ENCODE measurements at places on chromosomes 11 and 22. TPM values are rescaled to one million over a fixed set of nuclear protein-coding genes. Genes with fewer than 3 reads are reported as not detected.

GRCh38 chr22:30773919-30774318, 79.2 kb downstream of the OSBP2 start:
- H3K4me1 ChIP-seq, result no peaks in the 10 kb centered on the region
- H3K4me3 ChIP-seq, result no peak overlapping the region
- no peak for DNase-seq
- no peaks in the 10 kb centered on the region for H3K36me3 ChIP-seq
- no peaks in the 10 kb centered on the region for H3K27me3 ChIP-seq

The DUSP18 gene
- 15.4 TPM for total RNA-seq

DNA sequence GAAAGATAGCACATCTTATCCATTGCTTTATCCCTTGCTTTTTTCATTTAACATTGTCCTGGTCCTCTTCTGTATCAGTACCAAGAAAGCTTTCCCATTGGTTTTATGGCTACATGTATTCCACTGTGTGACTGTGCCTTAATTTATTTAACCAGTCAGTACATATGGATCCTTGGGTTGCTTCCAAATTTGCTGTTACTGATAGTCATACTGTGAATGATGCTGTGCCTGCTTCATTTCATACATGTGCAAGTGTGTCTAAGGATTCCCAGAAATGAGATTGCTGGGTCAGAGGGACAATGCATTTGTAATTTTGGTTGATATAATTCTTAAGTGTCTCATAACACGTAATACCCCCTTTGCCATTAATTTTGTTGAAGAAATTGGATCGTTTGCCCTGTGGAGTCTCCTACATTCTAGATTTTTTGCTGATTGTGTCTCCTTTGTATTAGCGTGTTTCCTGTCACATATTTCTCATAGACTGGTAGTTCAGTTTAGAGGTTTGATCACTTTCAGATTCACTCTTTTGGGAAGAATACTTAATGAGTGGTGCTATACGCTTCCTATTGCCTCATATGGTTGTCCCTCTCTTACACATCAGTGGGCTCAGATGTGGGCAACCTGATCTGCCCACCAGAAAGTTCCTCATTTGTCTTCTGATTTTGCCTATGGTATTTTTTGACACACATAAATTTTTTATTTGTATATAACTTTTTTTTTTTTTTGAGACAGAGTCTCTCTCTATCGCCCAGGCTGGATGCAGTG, 35.3 kb downstream of the MYBPC3 start:
- H3K36me3 ChIP-seq, result no peaks in the 10 kb centered on the region
- H3K4me1 ChIP-seq, result no peaks in the 10 kb centered on the region
- no peaks in the 10 kb centered on the region for H3K27me3 ChIP-seq
- no peak overlapping the region for H3K4me3 ChIP-seq
- DNase-seq, result no peak
- H3K27ac ChIP-seq, result no peak overlapping the region

DNA sequence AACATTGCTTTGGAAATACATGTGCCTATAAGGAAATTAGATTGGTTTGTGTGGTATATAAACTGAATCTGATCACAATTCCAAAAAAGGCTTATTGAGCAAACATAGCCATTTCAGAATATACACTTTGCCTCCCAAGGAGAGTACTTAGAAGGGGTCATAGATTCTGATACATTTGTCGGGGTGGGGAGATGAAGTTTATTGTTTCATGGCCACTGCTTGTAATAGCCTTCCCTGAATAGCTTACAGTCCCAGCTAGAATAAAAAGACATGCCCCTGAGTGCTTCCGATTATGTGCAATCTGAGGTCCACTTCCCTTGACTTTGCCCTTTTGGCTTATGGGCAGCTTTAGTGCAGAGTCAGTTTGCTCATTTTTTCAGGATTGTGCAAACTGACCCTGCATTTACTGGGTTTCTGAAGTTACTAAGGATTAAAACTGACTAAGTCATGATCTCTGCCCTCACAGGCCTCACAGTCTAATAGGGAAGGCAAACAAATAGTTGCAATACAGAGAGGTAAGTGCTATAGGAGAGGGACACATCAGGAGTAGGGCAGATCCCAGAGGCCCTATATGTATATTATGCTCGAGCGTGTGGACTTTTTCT, 184.2 kb downstream of the BLID start:
- H3K27ac ChIP-seq, result no peak overlapping the region
- no peak for DNase-seq
- H3K27me3 ChIP-seq, result no peaks in the 10 kb centered on the region
- H3K4me3 ChIP-seq, result no peak overlapping the region

The OR4C3 gene
- not detected for total RNA-seq

The CRYAB gene
- 0.59 TPM for total RNA-seq
